ENCODE measurements at places on chromosomes 3 and 15.

DNA sequence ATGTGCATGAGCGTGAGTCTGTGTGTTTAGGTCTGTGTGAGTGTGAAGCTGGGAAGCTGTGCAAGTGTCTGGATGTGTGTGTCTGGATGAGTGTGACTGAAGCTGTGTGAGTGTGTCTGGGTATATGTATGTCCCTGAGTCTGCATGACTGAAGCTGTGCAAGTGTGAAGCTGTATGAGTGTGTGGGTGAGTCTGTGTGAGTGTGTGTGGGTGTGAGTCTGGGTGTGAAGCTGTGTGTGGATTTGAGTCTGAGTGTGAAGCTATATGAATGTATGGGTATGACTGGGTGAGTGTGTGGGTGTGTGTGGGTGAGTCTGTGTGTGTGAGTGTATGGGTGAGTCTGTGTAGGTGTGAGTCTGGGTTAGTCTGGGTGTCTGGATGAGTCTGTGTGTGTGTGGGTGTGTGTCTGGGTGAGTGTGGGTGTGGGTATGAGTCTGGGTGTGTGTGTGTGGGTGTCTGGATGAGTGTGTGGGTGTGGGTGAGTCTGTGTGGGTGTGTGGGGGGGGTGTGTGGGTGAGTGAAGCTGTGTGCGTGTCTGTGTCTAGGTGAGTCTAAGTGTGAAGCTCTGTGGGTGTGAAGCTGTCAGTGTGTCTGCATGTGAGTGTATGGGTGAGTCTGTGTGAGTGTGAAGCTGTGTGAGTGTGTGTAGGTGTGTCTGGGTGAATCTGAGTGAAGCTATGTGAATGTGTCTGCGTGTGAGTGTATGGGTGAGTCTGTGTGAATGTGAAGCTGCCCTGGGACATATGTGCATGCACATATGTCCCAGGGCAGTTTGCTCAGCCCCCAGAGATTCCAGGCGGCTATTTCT, 20.3 kb downstream of the MINAR1 start:
- no peak for DNase-seq

DNA sequence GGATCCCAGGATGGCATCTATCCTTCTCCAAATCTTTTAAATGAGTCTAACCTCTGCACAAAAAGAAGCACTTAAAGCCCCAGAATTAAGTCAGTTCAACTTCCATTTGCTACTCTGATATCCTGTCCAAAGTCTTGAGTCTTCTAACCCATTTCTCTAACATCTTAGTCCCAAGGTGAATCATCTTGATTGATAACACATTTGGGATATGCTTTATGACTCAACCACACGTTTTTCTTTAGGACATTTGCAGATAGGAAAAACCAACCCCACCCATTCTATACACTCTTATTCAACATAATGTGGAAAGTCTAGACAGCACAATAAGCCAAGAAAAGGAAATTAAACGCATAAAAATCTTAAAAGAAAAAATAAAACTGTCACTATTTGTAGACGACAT, 18.8 kb upstream of the TEX9 start:
- DNase-seq = no peak

DNA sequence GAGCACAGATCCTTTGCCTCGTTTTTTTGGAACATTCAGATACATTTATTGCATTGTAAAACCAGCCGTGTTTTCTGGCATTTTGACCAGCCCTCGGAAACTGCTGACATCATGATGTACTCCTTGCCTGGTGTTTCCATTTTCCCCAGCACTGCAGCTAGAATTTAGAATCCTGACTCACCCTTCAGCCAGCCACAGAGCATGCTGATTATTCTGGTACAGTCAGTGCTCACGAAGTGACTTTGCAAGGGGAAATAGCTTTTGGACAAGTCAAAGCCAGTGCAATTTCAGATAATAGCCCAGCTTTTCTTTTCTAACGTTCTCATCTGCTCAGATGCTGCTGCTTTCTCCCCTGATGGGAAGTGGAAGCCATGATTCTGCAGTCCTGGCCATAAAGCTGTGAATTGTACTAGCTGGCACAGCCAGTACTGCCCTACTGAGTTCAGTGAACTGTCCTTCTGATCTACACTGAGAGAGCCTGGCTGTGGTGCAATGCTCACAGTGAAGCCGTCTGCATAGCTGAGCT, 12.1 kb upstream of the CNBP start:
- peak; percentile 95 for DNase-seq

- no peak for DNase-seq
Measured at GRCh38 chr3:89198591-89198990, 91.2 kb downstream of the EPHA3 start.

DNA sequence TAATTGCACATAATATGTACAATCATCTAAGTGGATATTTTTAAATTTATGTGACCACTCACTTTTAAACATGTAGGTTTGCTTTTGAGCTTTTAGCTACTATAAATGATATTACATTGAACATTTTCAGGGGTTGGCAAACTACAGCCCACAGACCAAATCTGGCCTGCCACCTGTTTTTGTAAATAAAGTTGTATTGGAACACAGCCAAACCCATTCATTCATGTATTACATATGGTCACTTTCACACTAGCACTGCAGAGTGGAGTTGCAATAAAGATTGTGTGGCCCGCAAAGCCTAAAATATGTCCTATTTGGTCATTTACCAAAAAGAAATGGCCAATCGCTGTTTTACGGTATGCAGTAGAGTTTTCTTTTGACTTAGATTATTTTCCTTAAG, 21.2 kb downstream of the CMTM7 start:
- DNase-seq = no peak

DNA sequence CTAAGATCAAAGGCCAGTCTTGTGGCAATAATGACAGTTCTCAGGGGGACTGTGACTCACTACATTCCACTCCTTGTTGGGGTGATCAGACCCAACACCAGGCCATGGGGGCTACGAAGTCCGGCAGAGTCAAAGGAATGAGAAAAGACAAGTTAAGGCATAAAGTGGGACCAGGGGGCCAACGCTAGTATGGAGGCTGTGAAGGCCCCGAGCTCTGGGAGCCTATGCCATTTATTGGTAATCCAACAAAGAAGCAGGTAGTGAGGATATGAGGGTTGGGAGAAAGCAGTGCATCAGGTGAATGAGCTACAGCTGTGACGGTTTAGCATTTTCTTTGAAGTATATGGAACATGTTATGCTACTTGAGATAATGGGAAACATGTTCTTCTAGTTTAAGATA, 104.4 kb upstream of the C2CD4B start:
- no peak for DNase-seq

DNA sequence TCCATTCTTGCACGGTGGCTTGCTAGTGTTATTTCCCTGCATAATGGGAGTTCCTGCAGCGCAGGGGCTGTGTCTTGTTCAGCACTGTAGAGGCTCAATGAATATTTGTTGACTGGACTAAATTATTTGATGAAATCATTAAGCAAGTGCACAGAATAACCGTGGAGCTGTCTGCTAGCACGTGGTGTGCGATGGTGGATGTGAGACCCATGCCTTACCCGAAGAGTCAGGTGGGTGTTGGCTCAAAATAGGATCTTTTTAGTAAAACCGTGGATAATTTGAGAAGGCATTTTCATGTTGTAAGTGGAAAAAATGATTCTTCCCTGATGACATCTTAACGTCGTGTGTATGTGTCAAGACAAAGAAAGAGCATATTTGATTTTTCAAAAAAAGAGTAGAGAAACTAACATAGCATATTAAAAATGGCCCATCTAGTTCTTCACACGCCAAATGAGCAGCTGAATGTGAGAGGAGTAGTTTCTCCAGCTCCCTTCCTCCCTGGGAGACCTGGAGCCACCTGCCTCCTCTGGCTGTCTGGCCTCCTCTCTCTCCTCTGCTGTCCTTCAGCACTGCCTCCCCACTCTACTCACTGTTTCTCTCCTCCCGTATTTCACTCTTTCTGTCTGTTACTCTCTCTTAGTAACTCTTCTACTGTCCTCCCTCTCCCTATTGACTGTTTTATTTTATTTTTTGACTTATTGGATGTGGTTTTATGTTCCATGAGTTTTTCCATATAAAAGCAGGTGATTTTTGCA, 6.3 kb downstream of the FAM81A start:
- no peak for DNase-seq

DNA sequence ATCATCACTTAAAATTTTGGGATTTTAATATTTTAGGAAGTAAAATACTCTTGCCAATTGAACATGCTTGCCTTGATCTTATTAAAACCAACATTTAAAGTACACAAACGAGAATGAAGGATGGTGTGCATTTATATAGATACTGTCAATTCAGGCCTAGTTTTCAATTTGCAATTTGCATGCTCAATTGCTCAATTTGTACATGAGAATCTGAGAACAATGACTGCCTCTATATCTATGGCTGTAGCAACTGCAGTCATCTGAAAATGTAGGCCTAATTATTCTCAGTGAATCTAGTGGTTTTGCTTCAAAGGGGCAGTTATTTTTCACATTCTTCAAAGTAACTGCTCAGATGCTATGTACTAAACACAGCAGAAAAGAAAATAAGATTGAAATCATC, 18.8 kb downstream of the ZBBX start:
- no peak for DNase-seq

DNA sequence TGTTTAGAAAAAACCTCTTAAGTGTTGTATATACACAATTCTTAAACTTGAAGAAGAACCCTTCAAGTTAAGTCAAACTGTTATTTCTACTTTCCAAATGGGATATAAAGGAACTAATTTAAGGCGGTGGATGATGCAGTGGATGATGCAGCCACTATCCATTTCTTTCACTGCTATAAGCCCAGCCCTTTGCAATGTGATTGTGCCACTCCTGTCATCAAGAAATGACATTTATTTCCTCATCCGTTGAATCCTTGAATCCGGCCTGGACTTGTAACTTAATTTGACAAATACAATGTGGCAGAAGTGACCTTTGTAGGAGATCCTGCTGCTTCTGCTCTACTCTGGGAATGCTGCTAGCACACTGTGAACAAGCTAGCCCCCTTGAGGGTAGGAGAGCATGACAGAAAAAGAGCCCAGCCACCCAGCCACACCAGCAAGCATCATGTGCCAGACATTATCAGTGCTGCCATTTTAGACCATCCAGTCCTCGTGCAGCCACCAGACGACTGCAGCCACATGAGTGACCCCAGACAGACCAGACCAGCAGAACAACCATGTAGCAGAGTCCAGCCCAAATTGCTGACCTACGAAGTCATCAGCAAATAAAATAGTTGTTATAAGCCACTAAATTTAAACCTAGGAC, 47.4 kb downstream of the UACA start:
- DNase-seq = peak; percentile 31

DNA sequence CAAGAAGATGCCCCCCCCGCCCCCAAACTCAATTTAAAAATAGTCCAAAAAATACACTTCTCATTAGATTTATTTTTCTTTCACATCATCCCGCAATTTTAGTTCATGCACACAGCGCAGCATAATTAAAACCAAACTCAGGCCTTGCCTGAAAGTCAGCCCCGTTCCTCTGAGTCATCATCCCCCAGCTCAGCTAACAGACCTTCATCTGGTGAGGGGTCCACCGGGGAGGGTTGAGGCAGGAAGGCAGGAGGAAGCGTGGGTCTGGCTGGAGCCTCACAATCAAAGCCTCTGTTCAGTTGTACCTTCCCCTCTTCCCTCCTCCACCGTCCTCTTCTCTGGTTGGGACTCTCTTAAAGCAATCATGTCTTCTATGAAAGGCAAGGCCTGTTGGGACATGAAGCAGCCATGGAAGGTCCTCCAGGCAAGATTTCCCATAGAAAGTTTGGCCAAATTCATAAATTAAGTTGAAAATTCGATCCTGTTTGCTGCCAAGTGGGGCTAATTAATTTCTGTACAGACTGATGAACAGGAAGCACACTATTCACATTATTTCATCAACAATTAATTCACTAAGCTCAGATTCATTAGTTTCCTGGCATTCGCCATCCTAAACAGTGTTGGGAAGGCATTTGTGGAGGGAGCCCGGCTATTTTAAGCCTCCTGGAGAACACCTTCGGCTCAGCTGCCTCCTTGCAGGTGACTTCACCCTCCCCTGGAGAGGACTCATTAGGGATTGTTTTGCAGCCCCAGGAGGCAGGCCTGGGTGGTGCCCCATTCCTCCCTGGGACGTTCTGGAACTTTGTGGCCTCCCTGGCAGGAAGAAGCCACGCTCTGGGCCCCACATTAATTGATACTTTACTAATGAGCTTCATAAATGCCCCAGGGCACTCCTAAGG, 72.3 kb upstream of the BNC1 start:
- peak; percentile 79 for DNase-seq

GRCh38 chr3:37221407-37221806, 47.0 kb upstream of the LRRFIP2 start:
- DNase-seq = peak; percentile 82

GRCh38 chr15:35596285-35596684, 50.3 kb upstream of the DPH6 start:
- peak; percentile 57 for DNase-seq

DNA sequence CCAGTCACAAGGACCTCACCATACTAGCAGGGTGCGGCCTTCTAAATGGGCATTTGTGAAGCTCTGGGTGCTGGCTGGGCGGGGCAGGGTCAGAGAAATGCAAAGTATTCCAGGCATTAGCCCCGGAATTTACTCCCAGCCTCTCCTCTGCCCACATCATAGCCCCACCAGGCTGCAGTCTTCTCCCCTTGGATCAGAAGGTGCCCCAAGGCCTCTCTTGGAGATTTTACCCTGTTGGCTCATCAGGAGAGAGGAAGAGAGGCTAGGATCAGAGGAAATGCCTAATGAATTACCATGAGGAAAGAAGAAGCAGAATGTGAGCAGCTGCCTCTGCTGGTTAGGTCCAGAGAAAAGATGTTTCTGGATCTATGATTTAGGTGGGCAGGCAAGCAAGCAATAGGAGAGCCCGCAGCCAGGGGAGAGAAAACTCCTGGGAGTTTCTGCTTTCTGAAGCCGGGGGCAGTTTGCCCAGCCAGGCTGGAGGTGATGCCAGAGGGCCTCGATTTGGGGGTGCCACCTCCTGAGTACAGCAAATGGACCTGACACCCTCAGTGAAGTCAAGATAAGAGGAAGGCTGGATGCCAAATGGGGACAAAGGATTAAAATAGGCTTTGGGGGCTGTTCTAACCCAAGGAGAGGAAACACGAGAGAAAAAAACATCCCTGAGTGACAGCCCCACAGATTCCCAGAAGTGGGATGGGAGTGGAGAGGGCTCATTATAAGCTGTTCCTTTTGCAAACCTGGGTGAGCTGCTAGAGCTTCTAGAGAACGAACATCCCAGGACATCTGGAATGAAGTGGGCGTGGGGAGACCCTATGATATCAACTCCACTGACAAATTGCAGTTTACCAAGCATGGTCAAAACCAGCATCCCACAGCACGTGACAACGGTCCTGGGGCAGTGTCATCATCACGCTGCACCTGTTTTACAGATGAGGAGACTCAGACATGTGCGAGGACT, 65.4 kb downstream of the BDH1 start:
- DNase-seq = peak; percentile 88

DNA sequence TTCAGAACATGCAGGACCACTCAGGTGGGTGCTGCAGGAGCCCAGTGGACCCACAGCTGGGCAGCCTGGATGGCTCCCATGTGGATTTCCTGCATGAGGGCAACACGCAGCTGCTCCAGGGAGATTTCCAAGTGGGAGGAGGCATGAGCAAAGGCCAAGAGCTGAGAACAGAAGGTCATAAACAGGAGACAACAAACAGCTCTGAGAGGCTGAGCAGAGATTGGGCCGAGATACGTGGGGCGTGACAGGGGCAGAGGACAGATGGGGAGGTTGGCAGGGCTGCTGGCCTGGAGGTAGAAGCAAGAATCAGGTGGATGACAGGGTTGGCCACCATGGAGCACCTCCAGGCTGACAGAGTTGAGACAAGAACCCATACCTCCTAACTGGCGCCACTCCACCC, 2.9 kb downstream of the PHGR1 start:
- no peak for DNase-seq

- DNase-seq = no peak
Measured at GRCh38 chr3:7687428-7688147, 814.0 kb upstream of the LMCD1 start.
